ENCODE measurements at places on chromosomes 1 and 21.
A peak's percentile ranks its signal among the peaks of the same experiment; 100 is the strongest.

DNA sequence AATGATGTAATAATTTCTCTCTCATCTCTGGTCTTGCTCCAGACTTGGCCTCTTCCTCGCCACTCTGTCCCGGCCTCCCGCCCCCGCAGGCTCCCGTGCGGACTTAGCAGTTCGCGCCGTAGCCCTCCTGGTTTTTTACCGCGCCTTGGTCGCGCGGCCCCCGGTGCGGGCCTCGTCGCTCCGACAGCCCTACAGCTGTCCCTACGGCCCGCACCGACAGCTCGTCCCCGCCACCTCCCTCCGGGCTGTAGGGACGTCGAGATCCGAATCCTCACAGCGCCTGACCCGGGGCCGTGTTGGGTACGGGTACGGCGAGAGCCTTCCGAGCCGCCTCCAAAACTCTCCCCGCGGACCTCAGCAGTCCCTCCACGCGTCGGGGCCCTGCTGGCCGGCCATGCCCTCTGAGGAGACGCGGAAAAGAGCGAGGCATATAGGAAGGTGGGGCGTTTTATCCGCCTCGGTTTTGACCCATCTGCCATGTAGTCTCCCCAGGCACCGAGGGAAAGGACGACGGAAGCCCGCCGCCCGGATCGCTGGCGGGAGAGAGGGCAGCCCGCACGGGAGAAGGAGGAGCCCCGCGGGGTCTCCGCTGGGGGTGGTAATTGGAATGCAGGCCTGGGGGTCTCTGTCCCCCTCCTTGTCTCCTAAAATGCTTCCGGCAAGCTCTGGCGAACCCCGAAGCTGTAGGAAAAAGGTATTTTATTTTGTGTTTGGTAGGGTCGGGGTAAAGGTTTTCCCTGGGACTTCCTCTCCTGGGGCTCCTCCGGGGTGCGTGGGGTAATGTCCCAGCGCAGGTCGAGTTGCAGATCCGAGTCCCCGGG lies 3.3 kb downstream of the LHX4 start:
- DNase-seq: no peak

- DNase-seq: peak; percentile 26
Measured at GRCh38 chr21:37204580-37204979, 62.6 kb downstream of the VPS26C start.

GRCh38 chr21:34913811-34914210 lies 135.3 kb downstream of the RUNX1 start:
- no peak for DNase-seq

DNA sequence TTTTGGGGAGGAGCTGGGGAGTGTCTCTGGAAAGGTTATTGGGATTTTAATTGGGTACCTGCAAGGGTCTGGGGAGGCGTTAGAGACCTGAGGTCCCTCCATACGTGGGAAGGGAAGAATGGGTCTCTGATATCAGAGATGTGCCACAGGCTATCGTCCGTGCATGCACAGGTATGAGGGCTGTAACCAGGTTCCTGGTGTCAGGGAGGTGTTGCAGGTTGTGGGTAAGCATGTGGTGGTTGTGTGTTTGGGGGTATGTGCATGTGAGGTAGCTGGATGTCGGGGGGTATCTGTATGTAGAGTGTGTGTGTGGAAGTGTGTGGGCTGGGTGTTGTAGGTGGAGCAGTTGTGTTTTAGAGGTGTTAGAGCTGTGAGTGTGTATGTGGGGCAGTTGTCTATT lies 8.3 kb downstream of the AHDC1 start:
- DNase-seq: no peak

DNA sequence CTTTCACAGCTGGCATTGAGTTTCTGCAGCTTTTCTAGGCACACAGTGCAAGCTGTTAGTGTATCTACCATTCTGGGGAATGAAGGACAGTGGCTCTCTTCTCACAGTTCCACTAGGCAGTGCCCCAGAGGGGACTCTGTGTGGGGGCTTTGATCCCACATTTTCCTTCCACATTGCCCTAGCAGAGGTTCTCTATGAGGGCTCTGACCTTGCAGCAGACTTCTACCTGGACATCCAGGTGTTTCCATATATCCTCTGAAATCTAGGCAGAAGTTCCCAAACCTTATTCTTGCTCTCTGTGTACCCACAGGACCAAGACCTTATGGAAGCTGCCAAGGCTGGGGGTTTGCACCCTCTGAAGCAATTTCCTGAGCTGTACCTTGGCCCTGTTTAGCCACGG lies 2.4 kb upstream of the IFI44 start:
- DNase-seq: no peak

GRCh38 chr21:43825242-43825935 lies 36.0 kb downstream of the RRP1 start:
- DNase-seq: no peak

- no peak for DNase-seq
Measured at GRCh38 chr1:58902830-58903513, 119.1 kb upstream of the JUN start.

GRCh38 chr1:219442611-219443061 lies 170.3 kb downstream of the ZC3H11B start:
- DNase-seq: peak; percentile 74

- peak; percentile 21 for DNase-seq
Measured at GRCh38 chr1:34983700-34984355, 1.3 kb downstream of the TMEM35B start.

GRCh38 chr1:157450106-157450505 lies 102.2 kb downstream of the FCRL5 start:
- no peak for DNase-seq

GRCh38 chr1:165137551-165138316 lies 218.8 kb downstream of the LMX1A start:
- no peak for DNase-seq

DNA sequence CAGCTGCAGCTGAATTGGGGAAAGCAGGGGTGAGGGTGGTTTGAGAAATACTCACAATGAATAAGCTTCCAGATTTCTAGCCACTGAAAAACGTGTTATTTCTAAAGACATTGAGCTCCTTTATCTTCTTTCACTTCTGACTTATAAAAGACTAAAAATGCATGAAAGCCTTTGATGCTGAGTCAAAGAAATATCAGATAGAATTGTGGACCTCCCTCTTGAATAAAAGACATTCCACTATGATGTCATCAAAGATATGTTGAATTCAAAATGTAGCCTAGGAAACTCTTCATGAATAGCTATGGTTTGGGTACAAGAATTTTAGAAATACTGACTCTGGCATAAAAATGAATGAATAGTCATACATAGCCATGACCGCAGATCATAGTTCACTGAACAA lies 44.7 kb upstream of the COL24A1 start:
- no peak for DNase-seq

DNA sequence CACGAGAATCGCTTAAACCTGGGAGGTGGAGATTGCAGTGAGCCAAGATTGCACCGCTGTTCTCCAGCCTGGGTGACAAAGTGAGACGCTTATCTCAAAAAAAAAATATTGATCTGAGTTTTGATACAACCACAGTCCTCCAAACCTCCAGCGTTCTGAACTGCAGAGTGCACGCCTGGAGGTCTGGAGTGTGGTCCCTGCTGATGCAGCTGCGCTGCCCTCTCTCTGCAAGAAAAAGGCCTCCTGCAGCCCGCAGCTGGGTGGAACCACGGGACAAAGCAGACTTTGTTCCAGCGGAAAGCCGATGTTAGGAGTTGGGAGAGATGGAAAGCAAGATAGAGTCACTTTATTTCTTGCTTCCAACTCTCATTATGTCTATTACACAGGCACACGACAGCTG lies 144.9 kb upstream of the SOD1 start:
- no peak for DNase-seq

GRCh38 chr21:44998621-44999427 lies 59.0 kb downstream of the SLX9 start:
- DNase-seq: no peak

GRCh38 chr1:155455588-155456195 lies 106.9 kb downstream of the ASH1L start:
- no peak for DNase-seq

- peak; percentile 83 for DNase-seq
Measured at GRCh38 chr1:156898161-156898566, 4.6 kb downstream of the PEAR1 start.

DNA sequence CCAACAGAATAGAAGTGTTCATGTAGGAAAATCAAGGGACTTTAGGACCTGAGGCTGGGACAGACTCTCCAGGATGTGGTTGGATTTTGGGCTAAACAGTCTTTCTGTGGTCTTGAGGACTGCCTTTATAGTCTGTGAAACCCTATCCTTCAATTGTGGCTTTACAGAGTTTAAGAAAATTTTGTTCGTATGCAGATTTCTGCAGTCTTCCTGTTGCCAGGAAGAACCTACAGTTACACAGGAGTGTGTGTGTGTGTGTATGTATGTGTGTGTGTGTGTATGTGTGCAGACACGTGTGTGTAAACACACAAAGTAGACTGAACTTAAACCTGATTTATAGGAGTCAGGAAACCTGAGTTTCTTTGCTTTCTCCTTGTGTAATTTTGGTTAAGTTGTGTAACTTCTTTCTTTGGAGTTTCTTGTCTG lies 22.8 kb downstream of the NEK7 start:
- peak; percentile 46 for DNase-seq

DNA sequence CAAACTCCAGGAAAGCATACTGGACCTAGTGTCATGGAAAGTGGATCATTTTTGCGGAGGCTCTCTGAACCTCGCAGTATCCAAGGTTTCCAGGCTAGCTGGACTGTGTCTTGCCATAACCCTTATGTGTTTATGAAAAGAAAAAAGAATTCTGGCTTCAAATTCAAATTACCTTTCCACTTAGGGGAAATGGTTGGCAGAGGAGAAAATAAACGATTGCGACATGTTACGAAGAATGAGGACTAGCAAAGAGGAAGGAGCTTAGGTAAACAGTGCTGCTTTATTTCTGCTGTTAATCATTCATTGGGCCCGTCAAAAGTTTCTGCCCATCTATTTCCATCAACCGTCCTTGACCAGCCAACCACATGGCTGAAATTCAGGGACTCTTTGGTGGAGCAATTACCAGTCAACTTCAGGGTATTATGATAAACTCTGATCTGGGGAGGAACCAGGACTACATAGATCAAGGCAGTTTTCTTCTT lies at the start of gene C4BPA:
Gene C4BPA, plus strand, starts transcription at position 342 of the 482 bp plus-strand sequence. CDS start 8,793 bp downstream, outside the sequence.
- DNase-seq: no peak

GRCh38 chr1:21378705-21379494 lies 61.0 kb upstream of the NBPF3 start:
- no peak for DNase-seq

- peak; percentile 71 for DNase-seq
Measured at GRCh38 chr1:88998716-88999115, 6.3 kb upstream of the KYAT3 start.

DNA sequence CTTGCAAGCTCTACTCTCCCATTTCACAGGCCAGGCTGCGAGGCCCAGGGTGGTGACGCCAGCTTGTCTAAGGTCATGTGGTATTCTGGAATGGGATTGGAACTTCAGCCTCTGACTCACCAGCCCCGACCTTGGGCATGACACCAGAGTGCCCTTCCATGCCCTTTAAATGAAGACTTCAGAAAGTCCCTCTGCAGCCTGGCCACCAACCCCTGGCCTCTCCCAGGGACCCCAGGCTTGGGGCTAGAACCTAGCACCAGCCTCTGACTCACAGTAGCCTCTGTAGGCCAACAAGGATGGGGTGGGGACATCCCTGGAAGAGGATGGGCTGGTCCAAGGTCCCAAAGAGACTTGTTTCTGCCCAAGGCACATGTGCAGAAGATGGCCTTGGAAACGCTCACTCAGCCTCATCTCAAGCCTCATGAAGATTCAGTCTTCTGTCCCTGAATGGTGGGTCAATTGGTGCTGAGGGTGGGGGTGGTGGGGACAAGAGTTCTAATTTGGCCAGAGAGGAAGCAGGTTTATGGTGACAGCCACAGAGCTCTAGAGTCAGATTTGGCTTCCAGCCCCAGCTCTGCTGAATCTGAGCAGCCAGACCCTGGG lies 36.1 kb upstream of the RUNX3 start:
- no peak for DNase-seq

DNA sequence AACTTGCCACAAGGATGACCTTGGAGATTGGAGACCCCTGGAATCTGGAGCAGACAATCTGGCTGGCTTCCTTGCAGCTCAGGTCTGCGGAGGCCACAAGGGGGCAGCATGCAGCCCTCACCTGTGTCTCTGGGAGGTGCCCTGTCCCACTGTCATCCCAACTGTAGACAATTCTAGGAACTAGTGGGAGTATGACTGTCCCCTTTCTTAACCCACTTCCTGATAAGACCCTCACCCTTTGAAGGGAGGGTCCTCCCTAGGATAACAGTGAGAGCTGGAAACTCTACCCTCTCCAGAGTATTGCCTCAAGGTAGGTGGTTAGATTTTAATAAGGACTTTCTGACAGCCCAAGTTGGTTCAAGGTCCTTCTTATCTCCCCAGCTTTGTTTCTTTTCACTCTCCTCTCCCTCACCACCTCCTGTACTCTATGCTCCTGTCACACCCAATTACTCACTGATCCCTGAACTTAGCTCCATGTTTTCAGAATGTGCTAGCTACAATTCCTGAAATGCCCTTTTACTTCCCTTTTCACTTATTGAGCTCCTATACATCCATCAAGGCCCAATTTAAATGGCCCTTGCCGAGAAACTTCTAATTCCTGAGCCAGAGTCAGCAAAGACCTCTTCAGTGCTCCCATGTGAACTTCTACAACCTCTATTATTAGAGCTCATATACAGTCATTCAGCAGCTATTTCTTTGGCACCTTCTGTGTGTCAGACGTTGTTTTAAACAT lies 9.2 kb upstream of the KCNQ4 start:
- DNase-seq: peak; percentile 29

DNA sequence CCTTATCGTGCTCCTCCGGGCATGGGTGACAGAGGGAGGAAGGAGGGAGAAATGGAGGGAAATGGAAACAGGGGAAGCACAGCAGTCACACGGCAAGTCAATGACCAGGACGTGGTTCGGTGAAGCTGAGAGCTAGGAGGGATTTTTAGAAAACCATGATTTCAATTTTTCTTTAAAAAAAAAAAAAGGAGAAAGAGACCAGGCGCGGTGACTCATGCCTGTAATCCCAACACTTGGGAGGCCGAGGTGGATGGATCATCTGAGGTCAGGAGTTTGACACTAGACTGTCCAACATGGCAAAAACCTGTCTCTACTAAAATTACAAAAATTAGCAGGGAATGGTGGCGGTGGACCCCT lies 776 bp upstream of the TNFRSF9 start:
- DNase-seq: peak; percentile 68

GRCh38 chr1:230753586-230754251 lies 6.5 kb downstream of the CAPN9 start:
- DNase-seq: no peak

Data from EL (cell line).